Activated T-cell treated with anti-CD3 and anti-CD28 coated beads, Interleukin-2, amount 50 U/mL, for 48 hours (primary cell): ENCODE measurements at places on chromosomes 1 and 21.
A peak's percentile ranks its signal among the peaks of the same experiment; 100 is the strongest.

- DNase-seq: no peak
Observed at GRCh38 chr1:62891956-62892562, 108.1 kb downstream of the ATG4C start.

GRCh38 chr1:184022668-184023067, 14.9 kb downstream of the COLGALT2 start:
- DNase-seq: no peak

DNA sequence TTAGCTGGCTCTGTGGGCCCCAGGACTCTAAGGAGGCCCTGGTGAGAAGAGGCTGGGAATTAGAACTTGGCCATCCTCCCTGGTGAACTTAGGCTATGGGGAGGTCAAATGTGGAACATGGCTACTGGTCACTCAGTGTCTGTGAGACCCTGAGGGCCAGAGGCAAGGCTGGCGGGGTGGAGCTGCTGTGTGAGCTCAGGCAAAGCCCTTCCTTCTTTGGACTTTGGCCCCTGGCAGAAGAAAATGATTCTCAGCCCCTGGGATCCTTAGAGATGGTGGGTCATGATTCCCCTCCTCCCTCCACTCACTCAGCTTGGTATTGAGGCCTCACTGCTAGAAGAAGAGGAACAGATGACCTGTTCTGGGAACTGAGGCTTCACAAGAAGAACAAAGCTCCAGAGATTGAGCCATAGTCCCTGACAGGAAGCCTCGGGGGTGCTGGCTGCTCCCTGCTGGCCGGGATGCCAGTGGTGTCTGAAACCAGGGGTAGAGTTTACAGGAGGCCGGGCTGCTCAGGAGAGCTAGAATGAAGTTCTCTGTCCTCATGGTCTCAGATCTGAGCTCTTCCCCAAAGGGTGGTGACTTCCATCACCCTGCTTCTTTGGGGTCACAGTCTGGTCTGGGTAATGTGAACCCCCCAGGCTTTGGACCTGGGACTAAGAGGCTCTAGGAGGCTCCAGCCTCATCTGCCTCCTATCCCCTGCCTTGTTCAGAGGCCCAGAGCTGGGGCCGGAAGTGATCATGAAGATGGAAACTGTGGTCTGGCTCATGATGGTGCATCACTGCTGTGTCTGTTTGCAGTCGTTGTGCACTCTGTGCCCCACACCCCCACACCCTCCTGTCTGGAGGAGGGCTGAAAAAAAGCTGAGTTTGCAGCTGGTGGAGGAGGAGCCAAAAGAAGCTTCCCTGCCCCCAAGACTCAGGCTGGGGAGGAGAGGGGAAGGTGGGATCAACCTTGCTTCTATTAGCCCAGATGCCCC, 905 bp downstream of the BTBD19 start:
- DNase-seq: peak; percentile 90

GRCh38 chr1:174942547-174943255, 57.0 kb upstream of the CACYBP start:
- DNase-seq: no peak

DNA sequence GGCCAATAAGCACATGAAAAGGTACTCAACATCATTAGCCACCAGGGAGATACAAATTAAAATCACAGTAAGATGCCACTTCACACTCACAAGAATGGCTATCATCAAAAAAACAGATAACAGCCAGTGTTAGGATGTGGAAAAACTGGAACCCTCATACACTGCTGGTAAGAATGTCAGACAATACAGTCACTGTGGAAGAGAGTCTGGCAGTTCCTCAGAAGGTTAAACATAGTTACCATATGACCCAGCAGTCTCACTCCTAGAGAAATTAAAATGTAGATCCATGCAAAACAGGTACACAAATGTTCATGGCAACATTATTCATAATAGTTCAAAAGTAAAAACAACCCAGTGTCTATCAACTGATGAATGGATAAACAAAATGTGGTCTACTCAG, 33.3 kb downstream of the LDLRAD1 start:
- DNase-seq: no peak

- no peak for DNase-seq
Observed at GRCh38 chr1:173302366-173302765, 95.2 kb upstream of the TNFSF4 start.

- DNase-seq: peak; percentile 30
Observed at GRCh38 chr21:33121715-33122475, 52.0 kb downstream of the OLIG1 start.

GRCh38 chr1:221228594-221228993, 349.4 kb downstream of the HLX start:
- DNase-seq: no peak

DNA sequence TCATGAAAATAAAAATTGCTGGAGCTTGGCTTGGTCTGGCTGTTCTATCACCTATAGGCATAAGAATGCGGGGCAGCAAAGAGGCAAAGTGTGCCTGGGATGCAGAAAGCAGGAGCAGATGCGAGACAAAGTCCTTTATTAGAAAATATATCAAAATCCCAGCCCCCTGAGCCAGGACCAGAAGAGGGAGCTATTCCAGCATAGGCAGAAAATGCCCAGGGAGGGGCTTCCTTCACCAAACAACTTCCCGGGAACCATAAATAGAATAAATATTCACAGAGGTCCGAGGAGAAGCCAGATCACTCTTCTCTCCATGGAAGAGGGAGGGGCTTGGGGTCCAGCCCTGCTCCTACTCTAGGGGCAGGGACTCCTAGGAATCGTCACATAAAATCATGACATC, 5.0 kb downstream of the PPOX start:
- no peak for DNase-seq

DNA sequence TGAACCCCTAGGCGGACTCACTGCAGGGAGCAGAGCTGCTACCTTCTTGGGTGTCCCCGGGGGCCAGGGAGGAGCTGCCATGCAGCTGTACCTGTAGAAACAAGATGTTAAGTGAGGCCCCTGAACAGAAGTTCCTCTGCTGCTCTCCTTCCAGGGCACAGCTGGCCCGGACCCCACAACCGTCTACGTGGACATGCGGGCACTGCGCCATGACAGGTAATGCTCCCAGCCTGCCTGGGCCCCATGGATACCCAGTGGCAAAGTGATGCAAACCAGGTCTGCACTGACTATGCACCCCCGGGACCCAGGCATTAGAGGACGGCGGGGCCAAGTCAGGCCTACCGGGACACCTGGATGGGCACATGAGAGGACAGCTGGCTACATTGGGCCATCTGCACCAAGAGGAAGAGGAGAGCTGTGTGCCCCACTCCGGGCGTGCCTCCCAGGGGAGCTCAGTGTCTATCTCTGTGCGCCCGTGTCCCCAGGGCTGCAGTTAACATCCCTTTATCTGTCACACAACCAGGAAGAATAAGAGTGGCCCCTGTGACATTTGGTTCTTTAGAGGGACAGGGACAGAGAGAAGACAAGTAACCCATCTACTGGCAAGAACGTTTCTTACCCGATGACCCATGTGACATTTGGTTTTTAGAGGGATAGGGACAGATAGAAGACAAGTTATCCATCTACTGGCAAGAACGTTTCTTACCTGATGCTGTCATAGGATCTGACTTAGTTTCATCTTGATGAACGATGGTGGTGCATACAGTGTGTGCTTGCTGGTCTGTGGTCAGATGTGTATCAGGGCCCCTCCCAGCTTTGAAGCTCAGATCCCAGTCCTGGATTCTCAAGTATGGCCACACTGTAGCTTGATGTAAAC, 44.1 kb downstream of the S100B start:
- no peak for DNase-seq

DNA sequence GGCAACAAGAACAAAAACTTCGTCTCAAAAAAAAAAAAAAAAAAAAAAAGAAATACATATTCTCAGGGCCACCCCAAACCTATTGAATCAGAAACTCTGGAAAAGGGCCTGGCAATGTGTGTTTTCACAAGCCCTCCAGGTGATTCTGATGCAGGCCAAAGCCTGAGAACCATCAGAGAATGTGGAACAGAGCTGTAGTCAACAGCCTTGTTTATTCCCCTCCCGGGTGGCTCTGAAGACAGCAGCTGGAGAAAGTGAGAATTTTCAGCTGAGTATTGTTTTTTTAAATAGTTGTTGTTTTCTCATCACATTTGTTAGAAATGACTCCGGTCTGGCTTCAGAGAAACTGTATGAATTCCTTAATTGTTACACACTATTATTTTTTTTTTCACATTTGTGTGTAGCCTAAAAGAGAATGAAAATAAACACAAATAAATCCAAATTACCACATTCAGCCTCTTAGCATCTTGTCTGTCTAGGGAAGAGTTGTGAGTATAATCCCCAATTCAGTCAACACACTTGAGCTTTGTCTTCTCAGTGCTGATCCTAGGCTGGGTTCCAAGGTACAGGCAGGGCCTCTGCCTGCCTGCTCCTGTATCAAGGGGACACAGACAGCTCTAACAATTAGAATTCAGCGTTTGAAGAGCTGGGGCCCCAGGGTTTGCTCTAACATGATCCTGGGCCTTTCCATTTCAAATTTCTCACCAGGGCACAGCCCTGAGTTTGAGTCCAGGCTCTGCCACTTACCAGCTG, 6.6 kb upstream of the AZIN2 start:
- no peak for DNase-seq

GRCh38 chr1:229058729-229059128, 212.2 kb upstream of the RAB4A start:
- DNase-seq: no peak

DNA sequence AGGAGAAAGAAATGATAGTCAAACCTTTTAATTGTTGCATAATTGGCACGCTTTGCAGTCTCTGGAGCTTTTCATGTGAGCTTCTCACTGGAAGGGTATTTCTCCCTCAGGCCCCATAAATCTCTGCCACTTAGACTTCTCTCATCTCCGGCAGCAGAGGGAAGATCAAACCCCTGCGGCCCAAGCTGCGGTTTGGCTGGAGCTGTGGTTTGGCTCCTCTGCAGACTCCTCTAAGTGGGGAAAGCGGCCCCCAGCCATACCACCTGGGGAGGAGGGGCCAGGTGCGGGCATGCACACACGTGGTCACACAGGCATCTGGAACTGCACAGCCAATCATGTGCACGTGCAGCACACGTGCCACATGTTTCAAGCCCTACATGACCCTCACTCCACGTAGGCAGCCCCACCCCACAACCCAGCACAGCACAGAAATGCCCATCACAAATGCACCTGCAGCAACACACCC, 58.3 kb downstream of the UBE2T start:
- DNase-seq: no peak

DNA sequence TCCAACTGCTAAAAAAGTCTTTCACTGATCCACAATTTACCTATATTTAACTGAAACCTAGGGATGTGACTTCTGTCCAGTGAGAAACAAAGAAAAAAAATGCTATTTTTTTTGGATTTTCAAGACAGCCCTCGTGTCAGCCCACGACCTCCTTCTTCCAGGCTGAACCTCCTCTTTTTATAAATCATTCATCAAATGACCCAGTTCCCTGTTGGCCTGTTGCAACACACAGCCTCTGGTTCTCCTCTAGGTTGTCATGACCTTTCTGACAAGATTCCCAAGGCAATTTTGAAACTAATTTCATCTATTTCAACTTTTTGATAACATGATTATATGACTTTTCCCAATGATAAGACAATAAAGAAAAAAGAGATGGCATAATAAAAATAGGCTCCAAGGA, 74.6 kb downstream of the PGBD5 start:
- no peak for DNase-seq

GRCh38 chr1:55015123-55015522, 16.4 kb downstream of the BSND start:
- no peak for DNase-seq

GRCh38 chr1:226457307-226457712, 49.4 kb upstream of the PARP1 start:
- DNase-seq: peak; percentile 72

GRCh38 chr1:54649130-54649898, 7.7 kb downstream of the MROH7 start:
- DNase-seq: no peak

GRCh38 chr1:10899490-10900250, 103.2 kb upstream of the CASZ1 start:
- no peak for DNase-seq

DNA sequence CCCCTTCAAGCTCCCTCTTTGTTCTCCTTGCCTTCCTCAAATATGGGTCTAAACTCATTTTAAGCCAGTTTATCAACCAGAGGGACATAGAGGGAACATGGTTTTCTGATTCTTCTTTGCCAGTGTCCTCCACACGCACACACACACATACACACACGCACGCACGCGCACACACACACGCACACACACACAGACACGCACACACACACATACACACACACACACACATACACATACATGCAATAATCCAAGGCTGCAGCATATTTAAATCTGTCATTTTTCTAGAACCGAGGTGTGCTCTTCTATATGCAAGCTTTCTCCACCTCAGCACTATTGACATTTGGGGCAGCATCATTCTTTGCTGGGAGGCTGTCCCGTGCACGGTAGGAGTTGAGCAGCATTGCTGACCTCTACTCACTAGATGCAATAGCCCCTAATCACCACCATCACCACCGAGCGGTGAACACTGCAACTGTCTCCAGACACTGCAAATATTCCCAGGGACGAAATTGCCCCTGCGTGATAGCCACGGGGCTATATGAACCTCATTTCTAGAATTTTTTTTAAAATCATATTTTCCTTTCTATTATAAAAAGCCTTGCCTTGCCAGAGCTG, 8.0 kb downstream of the TNFRSF9 start:
- DNase-seq: no peak

DNA sequence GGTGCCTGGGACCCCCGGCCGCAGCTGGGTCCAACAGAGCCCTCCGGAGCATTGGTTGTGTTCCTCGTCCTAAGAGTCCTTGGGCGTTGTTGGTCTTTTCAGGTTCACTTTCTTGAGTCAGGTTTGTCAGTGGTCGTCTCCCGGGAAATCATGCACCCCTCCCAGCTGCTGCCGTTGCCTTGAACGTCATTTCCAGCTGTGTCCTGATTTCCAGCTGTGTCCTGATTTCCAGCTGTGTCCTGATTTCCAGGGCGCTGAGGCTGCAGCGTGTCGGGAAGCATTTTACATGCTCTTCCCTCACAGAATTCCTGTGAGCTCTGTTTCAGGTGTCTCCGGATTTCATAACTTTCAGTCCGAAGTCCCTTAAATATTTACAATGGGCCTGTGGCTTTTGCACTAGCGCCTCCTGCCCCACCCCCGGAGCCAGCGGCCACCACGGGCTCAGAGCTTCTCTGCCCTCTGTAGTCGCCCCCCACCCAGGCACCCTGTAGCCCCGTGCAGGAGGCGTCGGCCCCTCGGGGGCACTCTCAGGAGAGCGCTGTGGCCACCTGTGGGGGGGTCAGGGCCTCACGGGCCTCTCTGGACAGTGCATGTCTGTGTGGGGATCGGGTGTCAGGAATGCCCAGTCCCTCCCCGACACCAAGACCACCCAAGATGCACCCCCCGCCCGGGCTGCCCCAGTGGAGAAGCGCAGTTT, 66.7 kb downstream of the COL18A1 start:
- DNase-seq: no peak

GRCh38 chr1:207045453-207045852, 5.6 kb downstream of the YOD1 start:
- no peak for DNase-seq
